ENCODE measurements at places on chromosomes 2 and 18.

GRCh38 chr2:153417077-153417476 lies 61.5 kb downstream of the RPRM start:
- DNase-seq, result no peak

DNA sequence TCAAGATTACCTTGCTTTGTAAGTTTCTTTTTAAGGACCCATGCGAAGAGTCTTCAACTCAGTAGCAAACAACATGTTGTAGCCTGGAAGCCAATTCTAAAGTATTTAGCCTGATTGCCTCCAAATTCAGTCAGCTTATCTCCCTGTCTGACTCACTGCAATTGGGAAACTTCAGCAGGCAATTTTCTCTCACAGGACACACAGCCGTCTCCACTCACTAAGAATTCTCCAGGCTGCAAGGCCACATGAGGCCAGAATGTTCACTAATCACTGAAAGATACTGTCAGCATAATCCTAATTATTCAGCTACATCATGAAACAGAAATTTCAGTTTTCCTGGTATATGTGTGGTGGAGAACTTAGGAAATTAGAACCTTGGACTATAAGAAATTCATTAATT lies 78.1 kb upstream of the PDE1A start:
- DNase-seq, result no peak

DNA sequence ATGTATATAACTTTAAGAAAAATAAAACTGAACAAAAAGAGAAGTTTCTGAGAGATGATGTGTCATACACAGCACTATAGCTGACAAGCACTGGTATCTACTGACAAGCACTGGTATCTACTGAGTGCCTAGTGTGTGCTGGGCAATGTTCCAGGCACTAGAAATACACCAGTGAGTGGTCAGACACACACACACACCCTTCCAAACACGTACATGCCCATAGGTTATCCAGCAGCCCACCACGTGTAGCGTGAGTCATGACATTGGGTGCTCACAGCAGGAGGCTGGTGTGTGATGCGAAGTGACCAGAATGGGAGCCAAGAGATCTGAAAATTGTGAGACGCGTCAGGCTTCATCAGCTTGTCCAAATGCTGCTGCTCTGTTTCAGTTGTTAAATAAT lies 12.2 kb upstream of the GNAL start:
- DNase-seq, result no peak

DNA sequence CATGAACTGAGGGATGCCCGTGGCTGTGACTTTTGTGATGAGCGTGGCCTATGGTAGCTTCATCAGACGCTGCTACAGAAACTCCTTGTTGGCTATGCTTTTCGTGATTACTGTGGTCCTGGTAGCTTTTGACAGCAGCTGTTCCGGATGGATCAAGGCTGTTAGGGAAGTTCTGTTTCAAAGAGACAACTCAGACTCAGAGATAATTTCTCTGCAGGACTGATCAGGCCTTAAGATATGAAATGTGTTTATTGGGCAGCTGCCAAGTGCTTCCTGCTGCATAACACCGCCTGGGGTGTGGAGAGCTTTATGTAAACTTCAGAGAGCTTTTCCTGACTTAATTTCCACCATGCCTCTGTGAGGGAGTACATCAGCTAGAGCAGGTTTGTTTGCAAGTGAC lies 243.8 kb downstream of the TSN start:
- no peak for DNase-seq

DNA sequence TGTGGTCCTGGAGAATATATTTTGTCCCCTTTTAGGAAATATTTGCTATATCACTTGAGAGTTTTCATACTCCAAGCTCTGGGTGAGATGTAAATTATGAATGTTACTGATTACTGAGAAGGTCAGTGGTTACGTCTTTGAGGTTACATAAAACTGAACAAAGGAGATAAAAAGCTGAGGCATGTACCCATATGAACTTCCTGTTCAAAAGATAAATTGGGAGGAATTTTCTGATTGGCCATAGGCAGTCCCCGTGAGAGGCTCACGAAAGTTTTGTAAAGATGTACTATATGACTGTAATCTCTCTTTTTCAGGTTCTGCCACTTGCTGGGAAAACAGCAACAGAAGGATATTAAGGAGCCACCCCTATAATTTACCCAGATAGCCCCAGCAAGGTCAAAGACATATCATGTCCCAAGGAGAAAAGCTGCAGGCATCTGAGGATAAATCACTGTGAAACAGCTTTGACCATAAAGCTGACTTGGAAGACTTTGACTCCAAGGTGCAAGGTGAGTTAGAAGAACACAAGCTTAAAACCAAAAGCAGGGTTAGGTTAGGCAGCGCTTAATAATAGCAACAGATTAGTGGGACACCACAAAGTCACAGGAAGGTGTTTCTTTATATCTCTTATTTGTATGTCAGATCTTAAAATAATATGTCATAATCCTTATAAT lies 90.4 kb downstream of the OSBPL6 start:
- DNase-seq, result no peak

GRCh38 chr2:118363604-118364003 lies 275.3 kb downstream of the INSIG2 start:
- no peak for DNase-seq

GRCh38 chr18:58633874-58634273 lies 5.0 kb upstream of the ALPK2 start:
- no peak for DNase-seq

- no peak for DNase-seq
Measured at GRCh38 chr2:1101982-1102590, 151.4 kb downstream of the SNTG2 start.

DNA sequence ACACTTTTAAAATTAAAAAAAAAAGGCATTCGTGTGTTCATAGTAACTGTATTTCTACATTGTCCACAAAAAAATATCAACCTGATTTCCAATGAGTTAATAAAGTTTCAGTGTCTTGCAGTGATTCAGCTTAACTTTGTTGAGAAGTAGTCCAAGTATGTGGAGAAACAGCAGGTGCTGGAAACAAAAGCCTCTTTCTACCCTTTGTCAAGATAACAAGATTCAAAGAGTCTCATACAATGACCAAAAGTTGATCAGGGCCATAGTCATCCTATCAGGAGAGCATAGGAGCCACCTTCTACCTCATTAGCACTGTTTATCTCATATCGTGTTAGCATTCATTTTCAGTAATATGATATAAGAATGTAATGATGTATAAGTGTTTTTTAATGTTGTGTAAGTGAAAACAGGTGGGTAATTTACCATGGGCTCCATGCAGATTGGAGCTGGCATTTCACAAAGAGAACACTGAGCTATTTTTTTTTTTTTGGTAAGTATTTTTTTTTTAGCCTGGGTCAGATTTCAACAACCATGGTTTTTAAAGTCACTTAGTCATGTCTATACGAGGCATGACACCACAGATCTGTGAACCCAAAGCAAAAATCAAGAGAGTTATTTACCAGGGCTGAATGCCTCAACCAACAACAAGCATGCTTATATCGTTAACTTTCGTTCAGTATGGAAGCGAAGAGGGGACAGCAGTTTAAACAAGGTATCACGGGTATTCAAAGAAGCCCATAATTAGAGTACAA lies 165.0 kb upstream of the ZNF521 start:
- no peak for DNase-seq

- DNase-seq, result no peak
Measured at GRCh38 chr2:73968357-73968937, 16.3 kb upstream of the TET3 start.

- DNase-seq, result no peak
Measured at GRCh38 chr2:189150033-189150432, 29.5 kb downstream of the COL5A2 start.

DNA sequence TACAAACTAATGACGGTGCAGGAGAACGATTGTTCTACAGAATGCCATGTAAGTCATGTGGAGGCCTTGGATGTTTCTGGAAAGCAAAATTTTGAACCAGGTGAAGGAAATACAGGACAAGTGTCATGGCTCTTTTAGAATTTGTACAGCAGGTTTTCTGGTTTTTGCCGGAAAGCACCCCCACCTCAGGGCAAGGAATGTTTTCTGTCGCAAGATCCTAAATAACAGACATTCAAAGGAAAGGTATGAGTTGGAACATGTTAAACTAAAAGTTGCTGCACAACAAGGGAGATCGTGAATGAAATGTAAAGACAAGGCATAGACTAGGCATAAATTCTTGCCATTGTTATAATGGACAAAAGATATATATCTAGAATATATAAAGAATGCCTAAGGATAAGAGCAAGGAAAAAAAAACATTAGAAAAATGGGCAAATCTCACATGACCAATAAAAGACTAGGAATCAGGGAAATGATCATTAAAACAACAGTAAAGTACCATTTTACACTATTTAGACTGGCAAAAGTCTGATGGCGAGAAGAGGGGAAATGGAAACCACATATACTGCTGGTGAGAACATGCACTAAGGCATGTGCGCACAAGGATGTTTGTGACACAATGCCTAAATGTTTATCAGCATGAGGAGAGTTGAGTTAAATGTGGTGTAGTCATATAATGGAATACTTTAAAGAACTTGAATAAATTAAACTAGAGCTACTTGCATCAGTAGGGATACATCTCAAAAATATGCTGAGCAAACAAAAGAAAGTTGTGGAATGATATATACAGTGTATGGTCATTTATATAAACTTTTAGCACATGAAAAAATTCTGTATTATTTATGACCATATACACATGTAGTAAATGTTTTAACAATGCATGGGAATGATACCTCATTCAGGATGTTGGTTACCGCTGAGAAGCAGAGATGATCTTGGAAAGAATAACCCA lies 127.0 kb downstream of the EML6 start:
- no peak for DNase-seq

- no peak for DNase-seq
Measured at GRCh38 chr2:128332091-128332634, 13.5 kb upstream of the HS6ST1 start.

- no peak for DNase-seq
Measured at GRCh38 chr18:58060254-58060653, 16.2 kb downstream of the NEDD4L start.

- DNase-seq, result no peak
Measured at GRCh38 chr18:6566338-6566911, 151.7 kb upstream of the L3MBTL4 start.

- no peak for DNase-seq
Measured at GRCh38 chr2:144362401-144362800, 157.5 kb downstream of the ZEB2 start.

- DNase-seq, result no peak
Measured at GRCh38 chr2:127479866-127480743, 46.2 kb downstream of the IWS1 start.

- peak; percentile 8 for DNase-seq
Measured at GRCh38 chr2:230661072-230661957, 51.3 kb upstream of the CAB39 start.

- DNase-seq, result no peak
Measured at GRCh38 chr18:9910661-9911060, 3.2 kb upstream of the VAPA start.

DNA sequence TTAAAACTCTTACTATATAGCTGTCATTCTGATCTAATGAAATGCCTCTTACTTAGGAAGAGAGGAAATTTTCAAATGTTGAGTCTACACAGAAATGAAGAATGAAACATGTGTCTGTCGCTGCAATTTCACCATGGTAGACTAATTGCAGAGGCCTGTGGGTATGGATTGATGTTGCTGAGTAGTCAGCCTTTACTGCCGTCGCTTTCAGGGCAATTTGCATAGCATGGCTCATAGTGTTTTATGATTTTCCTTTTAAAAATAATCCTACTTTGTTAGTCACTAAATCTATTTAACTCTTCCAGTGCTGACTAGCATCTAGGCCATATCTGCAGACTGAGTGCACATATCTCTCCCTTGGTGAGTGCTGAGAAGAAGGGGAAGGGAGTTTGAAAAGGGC lies 819.2 kb downstream of the SATB2 start:
- no peak for DNase-seq

GRCh38 chr2:155356250-155356649 lies 657.8 kb downstream of the KCNJ3 start:
- DNase-seq, result no peak

GRCh38 chr2:30503695-30504052 lies 56.6 kb downstream of the LCLAT1 start:
- no peak for DNase-seq

DNA sequence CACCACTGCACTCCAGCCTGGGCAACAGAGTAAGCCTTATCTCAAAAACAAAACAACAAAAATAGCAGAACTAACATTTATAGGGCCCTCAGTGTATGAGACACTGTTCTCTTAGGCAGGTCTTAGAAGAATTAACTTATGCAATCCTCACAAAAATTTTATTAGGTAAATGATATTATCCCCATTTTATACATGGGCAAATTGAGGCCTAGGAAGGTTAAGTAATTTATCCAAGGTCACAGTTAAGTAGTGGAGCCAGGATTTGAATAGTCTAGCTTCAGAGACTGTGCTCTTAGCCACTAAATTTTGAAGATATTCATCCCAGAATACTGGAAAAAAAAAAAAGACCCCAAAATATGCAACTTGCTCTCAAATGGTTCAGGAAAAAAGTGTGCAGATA lies 16.4 kb upstream of the LCT start:
- DNase-seq, result no peak

DNA sequence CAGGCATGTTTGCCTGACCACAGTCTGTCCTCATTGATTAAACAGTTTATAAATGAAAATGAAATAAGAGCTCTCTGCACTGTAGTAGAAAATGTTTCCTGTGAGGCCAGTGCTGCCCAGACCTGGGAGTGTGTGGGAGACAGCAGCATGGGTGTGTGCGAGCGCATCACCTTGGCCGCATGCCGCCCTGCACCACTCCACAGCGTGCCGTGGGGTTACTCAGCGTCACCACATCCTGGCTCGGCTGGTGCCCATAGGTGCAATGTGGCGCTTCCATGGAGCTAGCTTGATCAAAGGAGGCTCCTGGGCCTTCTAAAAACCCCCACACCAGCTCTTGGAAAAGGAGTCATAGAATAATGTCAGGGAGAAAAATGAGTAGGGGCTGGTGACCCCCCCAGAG lies 76.0 kb upstream of the EPC2 start:
- DNase-seq, result no peak

- DNase-seq, result no peak
Measured at GRCh38 chr2:233083782-233084181, 23.6 kb downstream of the INPP5D start.

DNA sequence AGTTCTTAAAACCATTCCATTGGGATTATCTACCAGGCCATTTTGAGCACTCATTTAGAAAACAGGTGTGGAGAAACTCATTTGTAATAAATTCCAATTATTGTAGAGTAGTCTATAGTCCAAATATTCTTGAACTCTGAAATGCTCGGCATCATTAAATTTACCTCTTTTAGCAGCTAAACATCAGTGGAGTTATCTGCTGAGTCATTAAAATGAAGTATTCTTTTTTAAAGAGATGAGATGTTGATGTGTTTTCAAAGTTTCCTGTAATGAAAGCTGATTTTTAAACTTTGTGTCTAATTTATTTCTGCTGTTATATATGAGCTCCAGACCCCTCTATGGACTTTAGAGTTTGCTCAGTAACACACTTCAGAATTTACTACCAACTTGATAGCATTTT lies 1635.2 kb downstream of the SUCLG1 start:
- no peak for DNase-seq

GRCh38 chr18:49400398-49401072 lies 59.9 kb downstream of the DYM start:
- no peak for DNase-seq

GRCh38 chr2:212194396-212194795 lies 344.2 kb downstream of the ERBB4 start:
- DNase-seq, result no peak
